ENCODE measurements at places on chromosomes 16 and 17.

DNA sequence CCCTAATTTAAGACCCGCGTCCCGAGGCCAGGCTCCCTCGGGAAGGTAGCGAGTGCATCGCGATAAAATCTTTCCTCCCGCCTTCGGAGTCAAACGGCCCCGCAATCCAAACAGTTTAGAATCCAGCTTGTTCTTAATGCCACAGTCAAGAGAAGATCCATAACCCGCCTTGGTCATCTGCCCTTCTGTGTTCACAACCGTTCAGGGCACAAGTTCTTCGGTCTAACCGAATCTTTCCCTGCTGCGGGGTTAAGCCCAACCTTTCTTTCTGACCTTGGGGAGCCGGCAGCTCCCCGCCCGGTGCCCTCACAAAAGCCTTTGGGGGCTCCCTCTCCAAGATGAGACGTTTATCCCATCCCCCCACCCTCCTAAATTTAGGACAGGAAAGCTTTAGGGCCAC lies 30.3 kb downstream of the CPSF4L start:
- peaks cover 50% of the 10 kb centered on the region for H3K4me1 ChIP-seq
- no peak for DNase-seq
- H3K27me3 ChIP-seq: no peaks in the 10 kb centered on the region
- peaks cover 47% of the 10 kb centered on the region for H3K36me3 ChIP-seq
- peak overlapping the region; percentile 97 for H3K4me3 ChIP-seq

DNA sequence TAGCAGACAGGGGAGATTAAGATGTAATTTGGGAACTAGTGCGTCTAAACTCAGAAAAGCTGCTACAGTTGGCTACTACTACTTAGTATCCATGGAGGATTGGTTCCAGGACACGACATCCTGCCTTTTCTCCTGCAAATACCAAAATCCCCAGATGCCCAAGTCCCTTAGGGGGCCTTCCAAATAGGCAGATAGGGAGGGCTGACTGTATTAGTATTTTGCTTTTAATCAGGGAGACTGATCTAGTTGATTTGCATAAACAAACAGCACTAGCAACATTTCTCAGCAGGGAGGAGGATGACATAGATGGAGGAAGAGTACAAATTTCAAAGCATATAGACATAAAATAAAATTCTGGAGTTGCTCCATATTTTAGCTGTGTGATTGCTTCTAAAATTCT lies 621.6 kb upstream of the GOT2 start:
- DNase-seq: no peak
- H3K36me3 ChIP-seq: no peaks in the 10 kb centered on the region
- H3K4me1 ChIP-seq: no peaks in the 10 kb centered on the region
- H3K27ac ChIP-seq: no peak overlapping the region
- H3K4me3 ChIP-seq: no peak overlapping the region

DNA sequence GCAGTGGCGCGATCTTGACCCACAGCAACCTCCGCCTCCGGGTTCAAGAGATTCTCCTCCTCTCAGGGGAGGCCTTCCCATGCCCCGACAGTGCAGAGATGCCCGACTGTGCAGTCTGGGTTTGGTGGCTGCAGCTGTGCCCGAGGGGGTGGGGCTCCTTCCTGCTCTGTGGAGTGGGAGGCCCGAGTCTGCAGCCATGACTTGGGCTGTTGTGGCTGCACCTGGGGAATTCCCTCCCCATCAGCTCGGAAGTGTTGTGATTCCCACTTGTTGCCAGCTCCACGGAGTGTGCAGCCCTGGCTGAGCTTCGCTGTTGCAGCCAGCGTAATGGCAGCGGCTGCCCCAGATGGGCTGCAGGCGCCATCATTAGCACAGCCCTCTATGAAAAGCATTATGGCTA lies 66.4 kb upstream of the SMIM36 start:
- no peak overlapping the region for H3K4me3 ChIP-seq
- H3K4me1 ChIP-seq: peaks cover 12% of the 10 kb centered on the region
- no peaks in the 10 kb centered on the region for H3K36me3 ChIP-seq
- peak; percentile 70 for DNase-seq
- no peaks in the 10 kb centered on the region for H3K27me3 ChIP-seq
- H3K27ac ChIP-seq: no peak overlapping the region

- no peak overlapping the region for H3K4me3 ChIP-seq
- no peaks in the 10 kb centered on the region for H3K27me3 ChIP-seq
- peaks cover 19% of the 10 kb centered on the region for H3K4me1 ChIP-seq
- H3K27ac ChIP-seq: no peak overlapping the region
These were observed 2.5 kb upstream of the ATP6V0C start for GRCh38 chr16:2511128-2511800.

DNA sequence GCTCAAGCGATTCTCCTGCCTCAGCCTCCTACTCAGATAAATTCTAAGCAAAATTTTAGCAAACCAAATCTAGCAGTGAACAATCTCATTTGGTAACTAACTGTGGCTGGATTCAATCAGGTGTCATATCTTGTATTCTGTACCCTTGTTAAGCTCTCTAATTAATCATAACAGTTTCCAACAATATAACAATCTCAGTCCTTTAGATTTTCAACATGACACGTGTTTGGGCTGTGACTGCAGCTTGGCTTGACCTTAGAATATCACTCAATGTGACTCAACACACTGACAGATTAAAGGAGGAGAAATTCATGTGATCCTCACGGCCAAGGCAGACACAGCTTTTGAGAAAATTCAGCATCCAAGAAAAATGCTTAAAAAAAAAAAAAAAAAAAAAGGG lies 133.6 kb downstream of the BANP start:
- DNase-seq: no peak
- H3K4me1 ChIP-seq: no peaks in the 10 kb centered on the region
- H3K4me3 ChIP-seq: no peak overlapping the region
